ENCODE measurements at places on chromosomes 13 and 19.

DNA sequence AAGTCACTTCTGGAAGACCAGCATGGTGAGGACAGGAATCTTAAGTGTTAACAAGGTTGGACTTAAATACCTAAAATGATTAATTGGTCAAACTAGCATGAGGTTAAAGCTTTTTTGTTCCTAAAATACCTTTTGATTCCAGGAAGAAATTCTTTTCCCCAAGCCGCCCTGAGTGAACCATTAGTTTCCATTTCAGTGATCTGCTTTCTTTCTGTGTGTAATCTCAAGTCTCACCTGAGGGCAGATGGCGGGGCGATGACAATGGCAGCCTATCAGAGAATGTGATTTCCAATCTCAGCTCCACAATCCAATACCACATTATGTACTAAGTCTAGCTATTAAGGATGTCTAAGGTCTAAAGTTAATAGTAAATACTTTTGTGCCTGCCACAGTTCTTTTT lies 390.9 kb upstream of the SGCG start:
- no peak for DNase-seq

GRCh38 chr13:44237881-44238421 lies 135.7 kb upstream of the SERP2 start:
- DNase-seq = no peak

DNA sequence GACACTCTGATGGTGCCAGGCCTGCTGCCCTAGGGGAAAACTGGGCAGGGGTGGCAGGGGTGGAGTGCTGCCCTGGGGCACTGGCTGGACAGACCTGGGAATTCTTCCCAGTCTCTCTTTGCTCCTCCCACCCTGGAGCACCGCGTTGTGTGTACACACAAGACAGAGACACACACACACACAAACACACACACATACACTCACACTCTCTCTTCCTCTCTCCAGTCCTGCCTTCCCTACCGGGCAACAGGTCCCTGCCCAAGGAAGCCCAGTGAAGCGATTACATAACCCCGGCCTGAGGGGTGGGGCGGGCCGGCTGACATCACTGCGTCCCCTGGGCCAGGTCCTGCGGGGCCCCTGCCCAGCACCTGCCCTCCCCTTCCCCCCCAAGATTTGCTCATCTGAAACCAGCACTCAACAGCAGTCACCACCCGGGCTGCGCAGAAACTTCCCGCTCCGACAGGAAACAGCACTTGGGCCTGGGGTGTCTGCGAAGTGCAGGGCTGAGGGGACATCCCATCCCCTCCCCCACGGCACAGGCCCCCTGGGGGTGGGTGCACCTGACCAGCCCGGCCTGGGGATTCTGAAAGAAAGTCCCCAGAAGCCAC lies 1.2 kb downstream of the MKNK2 start:
- peak; percentile 69 for DNase-seq

GRCh38 chr19:21883516-21883915 lies 47.5 kb upstream of the ZNF43 start:
- no peak for DNase-seq

GRCh38 chr19:17996826-17997316 lies 11.1 kb upstream of the ARRDC2 start:
- peak; percentile 79 for DNase-seq

- no peak for DNase-seq
These were observed 33.4 kb downstream of the TFDP1 start for GRCh38 chr13:113617961-113618360.

- no peak for DNase-seq
These were observed 586.7 kb upstream of the SGCG start for GRCh38 chr13:22594041-22594440.

DNA sequence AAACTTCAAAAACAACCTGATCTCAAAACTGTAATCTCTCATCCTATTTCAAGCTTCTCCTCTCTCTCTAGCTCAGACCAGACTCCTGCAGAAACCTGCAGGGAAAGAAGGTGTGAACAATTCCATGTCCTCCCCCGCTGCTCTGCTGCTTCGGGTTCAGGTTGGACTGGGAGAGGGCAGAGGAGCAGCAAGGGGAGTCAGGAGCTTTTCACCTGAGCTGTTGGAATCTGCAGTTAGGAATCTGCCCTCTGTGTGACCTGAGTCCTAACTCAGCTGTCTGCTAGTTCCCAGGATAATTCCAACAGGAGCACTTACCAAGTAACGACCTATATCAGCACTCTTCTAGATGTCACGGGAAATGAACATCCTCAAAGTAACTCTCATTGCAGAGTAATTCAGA lies 118.3 kb downstream of the DNAJC15 start:
- no peak for DNase-seq

GRCh38 chr13:90276216-90276615 lies 1071.3 kb upstream of the MIR17HG start:
- DNase-seq = no peak

DNA sequence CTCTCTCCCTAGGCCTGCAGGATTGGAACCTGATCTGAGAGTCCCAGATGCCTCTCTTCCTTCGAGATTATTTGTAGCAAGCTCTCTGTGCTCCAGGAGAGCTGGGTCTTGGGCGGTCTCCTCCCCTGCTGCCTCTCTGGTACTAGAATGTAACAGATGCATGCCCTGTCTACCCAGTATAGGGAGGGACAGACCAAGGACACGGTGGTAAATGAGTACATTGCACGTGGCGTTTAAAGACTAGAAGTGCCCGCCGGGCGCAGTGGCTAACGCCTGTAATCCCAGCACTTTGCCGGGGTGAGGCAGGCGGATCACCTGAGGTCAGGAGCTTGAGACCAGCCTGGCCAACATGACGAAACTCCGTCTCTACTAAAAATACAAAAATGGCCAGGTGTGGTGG lies 11.7 kb downstream of the SLC27A1 start:
- DNase-seq = no peak

DNA sequence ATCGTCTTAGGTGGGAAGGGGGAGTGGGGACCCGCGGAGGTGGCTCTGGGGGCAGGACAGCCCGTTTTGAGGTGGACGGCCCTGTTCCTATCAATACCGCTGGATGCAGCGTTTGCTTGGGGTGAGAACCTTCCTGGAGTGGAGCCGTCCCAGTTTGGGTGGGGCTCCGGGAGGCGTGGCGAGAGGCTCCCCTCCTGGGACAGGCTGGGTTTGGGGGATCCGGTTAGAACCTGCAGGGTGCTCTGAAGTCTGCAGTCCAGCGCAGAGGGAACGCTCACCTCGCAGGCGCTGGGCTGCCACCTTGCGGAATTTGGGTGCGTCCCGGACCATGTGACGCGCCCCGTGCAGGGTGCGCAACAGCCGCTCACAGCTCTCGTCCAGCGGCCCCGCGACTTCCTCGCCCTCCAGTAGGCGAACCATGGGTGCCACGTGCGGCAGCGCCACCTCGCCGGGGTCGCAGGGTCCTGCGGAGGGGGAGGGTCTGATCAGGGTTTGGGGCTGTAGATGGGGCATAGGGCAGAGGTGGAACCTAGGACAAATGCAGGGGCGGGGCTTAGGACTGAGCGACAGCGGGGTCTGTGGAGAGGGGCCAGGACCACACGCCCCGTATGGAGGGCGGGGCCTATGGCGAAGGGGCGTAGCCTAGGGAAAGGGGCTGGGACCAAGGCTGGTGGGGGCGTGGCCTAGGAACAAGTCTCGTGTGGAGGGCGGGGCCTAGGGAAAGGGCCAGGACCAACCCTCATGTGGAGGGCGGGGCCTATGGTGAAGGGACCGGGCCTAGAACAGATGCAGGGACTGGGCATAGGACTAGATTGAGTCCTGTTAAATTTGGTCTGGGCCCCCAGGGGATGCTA lies 13.8 kb downstream of the SH2D3A start:
- DNase-seq = peak; percentile 84

DNA sequence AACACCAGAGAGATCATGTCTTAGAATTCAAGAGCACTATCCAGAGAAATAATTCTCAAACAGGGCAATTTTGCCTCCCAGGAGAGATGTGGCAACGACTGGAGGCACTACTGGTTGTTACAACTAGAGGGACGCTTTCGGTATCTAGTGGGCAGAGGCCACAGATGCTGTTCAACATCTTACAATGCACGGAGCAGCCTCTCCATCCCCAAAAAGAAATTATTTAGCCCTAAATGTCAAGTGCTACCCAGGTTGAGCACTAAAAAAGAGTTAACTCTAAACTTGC lies 78.6 kb downstream of the ABCC4 start:
- no peak for DNase-seq

DNA sequence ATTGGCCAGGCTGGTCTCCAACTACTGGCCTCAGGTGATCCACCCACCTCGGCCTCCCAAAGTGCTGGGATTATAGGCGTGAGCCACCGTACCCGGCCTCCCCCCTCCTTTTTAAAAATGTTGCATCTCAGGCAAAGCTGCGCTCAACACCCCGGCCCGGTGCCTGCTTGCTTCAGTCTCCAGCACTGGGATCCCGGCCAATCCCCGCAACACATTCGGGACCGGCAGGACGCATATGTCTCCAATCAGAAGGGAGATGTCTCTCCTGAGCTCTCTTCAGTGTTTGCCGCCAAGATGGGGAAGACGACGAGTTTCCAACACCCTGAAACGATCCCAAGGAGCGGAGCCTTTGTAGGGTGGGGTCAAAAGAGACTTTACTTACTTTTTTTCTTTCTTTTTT lies 16.1 kb downstream of the GNG7 start:
- no peak for DNase-seq

- no peak for DNase-seq
These were observed 35.4 kb downstream of the ZNF787 start for GRCh38 chr19:56085571-56086275.

DNA sequence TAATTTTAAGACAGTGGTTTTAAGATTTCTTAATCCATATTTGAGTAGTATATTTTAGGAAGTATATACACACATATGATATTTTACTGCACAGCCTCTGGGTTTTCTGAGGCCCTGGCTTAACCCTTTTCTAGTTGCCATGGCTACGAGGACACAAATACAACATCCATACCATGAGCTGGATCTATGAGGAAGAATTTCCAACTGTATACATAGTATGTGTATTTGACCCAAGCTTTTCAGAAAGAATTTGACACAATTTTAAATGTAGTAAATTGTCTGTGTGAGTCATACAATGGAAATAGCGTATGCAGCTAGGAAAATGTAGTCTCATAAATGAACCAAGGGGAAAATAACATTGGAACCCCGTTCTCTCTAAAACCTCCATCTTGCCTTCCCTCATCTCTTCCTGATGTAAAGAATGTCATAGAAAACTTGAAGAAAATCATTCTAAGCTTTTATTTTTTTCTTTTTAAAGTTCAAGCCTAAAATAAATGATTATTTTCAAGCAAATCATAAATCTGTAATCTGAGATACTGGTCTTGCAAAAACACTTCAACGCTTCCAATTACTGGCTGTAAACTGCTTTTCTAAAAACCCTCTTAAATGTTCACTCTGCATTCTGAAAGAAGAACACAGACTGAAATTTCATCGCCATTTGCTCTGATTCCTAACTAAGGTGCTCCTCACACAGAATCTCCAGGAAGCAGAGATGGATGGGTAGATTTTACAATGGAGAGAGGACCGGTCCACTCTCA lies 172.4 kb downstream of the LACC1 start:
- peak; percentile 55 for DNase-seq

GRCh38 chr13:35485424-35485823 lies 8.9 kb upstream of the MAB21L1 start:
- DNase-seq = no peak

GRCh38 chr13:48380581-48380980 lies 32.3 kb downstream of the LPAR6 start:
- no peak for DNase-seq

DNA sequence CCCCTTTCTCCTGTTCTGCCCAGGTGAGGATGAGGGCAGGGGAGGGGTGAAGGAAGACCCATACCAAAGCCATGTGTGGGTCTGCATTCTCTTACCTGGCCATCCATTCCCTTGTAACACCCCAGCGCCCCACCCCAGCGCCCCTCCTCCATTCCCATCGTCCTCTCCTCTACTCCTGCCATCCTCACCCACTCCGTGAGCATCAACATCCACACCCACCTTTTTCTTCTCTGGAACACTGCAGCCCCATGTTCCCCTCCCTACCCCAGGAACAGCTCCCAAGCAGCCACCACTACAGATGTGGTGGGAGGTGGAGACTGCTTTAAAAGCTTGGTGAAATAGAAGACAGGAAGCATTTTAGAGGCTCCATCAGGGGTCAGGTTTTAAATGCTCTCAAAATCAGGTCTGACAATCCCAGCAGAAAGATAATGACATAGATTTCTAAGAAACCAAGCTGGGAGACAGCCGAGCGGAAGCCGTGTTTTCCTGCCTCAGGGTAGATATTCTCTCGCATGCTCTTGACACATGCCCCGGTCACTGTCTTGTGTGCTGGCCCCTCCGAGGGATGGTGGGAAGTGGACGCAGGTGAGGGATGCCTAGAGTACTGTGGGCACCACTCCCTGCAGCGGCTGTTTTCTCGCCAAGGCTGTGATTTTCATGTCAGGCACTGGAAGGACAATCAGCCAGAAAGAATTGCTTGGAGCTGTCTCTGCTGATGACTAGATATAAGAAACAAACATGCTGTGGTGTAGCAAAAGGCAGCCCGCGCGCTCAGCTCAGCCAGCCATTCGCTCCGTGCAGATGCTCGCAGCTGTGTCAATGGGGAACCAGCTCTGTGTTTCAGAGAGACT lies 9.8 kb downstream of the MEDAG start:
- no peak for DNase-seq

DNA sequence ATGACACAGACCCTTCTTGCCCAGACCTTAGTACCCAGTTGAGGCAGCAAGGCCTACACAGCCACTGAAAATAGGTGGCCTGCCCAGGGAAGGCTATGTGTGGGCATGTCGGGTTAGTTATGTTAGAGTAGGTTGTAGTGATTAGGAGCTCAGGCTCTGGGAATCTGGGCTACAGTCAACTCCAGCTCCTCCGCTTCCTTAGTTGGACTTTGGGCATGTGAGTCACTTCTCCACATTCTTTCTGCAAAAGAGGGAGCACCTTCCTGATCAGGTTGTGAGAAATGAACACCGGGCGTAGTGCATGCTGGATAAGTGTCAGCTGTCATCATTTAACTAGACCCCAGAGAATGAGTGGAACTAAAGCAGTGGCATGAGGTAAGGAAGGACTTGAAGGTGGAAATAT lies 64.8 kb downstream of the ARHGAP35 start:
- DNase-seq = peak; percentile 31

DNA sequence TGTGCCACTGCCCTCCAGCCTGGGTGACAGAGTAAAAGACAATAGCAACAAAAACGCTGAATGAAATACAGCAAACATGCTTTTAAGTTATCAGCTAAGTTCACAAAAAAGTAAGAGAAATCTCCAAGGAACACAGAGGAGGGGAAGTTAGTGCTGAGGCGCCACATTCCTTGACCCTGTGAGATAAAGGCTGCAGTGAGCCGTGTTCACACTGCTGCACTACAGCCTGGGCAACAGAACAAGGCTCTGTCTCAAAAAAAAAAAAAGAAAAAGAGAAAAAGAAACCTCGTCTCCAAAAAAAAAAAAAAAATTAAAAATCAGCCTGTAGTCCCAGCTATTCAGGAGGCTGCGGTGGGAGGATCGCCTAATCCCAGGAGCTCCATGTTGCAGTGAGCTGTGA lies 16.3 kb upstream of the DOCK6 start:
- DNase-seq = no peak

GRCh38 chr19:7104747-7105447 lies 35.4 kb downstream of the ZNF557 start:
- DNase-seq = no peak
